ENCODE measurements at places on chromosomes 12 and 14. TPM values are rescaled to one million over a fixed set of nuclear protein-coding genes. Genes with fewer than 3 reads are reported as not detected.

DNA sequence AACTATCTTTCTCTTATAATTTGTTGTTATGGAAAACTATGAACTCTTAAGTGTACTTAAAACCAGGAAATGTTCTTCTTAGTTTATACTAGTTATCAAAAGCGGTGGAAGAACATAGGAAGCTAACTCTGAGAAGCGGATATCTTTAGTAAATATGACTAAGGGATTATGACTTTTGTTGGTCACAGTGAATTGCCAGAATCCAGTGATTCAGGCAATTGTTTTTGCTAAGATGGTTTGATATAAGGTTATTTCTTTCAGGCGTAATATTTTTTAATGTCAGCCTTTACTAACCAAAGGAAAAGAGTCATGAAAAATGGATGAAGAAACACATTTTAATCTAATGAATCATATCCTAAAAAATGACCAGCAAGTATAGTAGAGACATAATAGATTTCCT, 473.5 kb downstream of the FOXG1 start:
- DNase-seq: no peak

DNA sequence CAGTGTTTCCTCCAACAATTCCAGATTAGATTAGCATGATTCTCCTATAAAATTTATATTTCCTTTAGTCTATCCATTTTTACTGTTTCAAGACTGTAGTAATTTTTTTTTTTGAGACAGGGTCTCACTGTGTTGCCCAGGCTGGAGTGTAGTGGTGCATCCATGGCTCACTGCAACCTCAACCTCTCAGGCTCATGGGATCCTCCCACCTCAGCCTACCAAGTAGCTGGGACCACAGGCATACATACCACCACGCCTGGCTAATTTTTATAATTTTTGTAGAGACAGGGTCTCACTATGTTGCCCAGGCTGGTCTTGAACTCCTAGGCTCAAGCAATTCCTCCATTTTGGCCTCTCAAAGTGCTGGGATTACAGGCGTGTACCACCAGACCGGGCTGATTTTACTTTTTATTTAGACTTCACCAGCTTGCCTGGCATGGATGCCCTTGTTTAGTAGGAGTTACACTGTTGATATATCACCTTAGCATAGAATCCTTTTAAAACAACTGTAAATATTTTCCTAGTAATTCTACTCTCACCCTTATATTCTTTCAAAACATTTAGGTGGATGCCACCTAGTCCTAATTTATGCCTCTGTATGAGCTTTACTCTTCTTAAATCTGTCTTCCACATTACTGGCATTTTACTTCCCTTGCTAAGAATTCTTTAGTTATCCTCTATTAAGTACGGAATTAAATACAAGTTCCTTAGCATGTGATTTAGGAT, 55.8 kb upstream of the LIMA1 start:
- DNase-seq: peak; percentile 55

The PLCZ1 gene
- polyA plus RNA-seq: not detected

DNA sequence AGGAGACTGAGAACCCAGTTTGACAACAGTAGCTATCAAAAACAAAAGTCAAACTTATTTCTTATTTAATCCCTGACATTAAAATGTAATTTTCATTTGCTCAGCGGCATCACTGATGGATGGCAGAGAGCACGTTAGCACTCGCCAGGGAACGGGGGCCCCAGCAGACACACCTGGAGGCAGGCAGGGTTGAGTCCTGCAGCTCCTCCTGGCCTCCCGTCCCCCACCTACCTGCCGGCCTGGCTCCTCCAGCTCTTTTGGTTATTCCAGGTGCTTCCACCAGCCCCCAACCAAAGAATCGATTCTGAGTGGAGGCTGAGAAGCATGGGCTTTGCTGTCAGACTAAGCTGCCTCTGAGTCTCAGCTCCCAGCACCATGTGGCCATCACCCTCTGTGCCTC, 113.6 kb downstream of the PHETA1 start:
- DNase-seq: no peak

DNA sequence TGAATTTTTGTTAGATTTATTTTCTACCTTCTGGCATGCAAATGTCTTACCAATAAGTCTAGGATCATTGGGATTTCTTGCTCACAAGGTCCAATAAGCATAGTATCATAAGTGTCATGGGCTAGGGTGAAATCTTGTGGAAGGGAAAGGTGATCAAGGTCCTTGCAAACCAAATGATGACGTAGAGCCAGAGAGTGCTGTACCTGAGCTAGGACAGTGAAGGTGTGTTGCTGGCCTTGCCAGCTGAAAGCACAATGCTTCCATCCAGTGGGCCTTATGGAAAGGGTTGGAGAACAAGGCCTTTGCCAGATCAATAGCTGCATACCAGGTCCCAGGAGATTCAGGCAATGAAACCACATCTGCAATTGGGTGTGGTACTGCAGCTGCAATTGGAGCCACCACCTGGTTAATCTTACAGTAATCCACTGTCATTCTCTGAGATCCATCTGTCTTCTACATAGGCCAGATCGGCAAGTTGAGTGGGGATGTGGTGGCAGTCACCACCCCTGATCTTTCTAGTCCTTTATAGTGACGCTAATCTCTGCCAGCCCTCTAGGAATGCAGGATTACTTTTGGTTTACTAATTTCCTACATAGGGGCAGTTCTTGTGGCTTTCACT, 208.9 kb upstream of the MYL2 start:
- DNase-seq: no peak

The KRT3 gene
- polyA plus RNA-seq: not detected

DNA sequence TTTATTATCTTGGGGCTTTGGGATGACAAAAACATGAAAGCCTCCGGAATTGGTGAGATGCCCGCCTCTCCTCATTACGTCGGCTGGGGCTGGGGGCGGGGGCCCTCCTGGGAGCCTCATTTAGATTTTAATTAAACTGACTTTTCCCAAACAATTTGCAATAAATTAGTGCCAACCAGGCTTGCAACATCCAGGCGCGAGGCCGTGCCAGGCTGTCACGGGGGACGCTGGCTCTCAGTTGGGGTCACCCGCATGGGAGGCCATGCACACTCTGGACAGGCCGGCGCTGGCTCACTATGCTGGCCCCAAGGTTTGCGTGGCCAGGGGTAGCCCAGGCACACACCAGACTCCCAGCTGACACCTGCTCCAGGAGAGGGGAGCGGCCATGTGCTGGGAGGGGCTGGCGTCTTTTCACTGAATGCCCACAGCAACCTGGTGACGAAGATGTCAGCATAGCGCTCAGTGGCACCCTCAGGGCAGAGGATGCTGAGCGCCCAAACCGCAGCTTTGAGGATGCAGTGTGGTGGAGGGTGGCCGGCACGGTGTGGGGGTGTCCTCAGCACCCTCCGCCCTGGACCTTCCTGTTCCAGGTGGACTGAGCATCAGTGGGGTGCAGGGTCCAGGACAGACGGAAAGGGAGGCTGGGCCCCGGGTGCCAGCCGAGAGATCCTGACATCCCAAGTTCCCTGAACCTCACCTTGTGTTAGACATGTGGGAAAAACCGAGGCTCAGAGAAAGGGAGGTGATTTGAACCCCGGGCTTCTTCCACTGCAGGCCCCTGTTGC, 190.8 kb upstream of the C14orf180 start:
- no peak for DNase-seq

GRCh38 chr12:98514982-98515286, 456 bp upstream of the TMPO start:
- DNase-seq: no peak

DNA sequence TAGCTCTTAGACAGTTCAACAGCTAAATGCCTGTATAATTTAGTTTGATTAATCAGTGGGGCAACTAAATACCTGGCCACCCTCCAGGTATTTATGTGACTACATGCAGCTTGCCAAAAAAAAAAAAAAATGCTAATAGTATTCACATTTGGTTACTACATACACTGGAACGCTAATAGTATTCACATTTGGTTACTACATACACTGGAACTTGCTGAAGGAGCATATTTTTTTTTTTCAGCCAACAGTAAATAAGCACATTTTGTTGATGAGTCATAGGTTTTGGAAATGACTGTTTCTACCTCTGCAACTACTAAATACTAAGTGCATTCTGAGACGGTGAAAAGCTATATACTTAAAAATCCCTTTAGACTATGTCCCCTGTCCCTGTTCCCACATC, 1172.3 kb downstream of the LRFN5 start:
- no peak for DNase-seq

The DTX1 gene
- polyA plus RNA-seq: 7.3 TPM

DNA sequence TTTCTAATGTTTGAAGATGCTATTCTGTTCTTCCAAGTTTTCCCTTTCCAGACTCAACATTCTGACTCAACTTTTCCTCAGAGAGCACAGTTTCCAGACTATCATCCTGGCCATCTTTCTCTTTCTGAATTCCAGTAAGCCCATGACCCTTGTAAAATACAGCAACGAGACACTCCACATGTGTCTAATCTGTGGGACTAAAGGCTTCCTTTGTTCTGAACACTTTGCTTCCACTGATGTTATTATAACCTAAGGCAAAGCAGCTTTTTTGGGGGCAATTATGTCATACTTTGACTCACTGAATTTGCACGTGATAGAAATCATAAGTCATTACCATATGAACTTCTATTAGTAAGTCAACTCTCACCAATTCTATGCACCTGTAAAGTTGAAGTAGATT, 6.3 kb upstream of the ART4 start:
- no peak for DNase-seq
